ENCODE measurements at places on chromosomes 2 and 18.

DNA sequence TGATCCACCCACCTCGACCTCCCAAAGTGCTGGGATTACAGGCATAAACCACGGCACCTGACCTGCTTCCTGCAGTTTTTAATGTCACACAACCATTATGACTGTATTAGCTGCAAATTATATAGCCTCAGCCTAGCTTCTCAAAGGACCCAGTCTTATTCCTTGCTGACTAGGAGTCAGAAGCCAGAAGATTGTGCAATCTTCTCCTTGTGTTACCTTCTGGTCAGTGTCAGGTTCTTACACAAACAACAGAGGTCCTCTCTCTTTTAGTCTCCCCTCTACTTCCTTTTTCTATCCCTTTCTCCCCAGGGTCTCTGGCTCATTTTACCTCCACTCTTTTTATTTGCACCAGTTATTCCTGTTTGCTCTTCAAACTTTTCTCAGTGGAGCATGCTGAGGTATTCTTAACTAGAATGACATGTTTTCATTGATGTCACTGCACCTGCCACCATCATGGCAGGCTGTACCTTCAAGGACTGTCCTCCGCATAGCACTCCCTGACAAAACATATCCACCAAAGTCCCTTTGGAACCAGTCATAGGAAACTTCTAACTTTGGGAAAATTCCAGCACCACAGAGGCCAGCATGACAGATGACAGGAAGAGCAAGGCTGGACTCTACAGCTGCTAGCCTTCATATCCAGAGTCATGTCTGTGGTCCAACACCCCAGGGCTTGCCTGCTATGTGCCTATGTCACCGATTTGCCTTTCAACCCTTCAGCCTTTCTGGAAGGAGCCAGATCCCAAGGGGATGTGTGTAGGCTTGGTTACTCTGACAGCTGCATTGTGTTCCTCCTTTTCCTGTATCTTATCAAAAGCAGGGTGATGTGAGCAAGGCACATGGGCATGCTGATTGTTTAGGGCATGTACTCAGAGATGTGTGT is 45.2 kb upstream of the EPC2 start:
- DNase-seq = no peak

DNA sequence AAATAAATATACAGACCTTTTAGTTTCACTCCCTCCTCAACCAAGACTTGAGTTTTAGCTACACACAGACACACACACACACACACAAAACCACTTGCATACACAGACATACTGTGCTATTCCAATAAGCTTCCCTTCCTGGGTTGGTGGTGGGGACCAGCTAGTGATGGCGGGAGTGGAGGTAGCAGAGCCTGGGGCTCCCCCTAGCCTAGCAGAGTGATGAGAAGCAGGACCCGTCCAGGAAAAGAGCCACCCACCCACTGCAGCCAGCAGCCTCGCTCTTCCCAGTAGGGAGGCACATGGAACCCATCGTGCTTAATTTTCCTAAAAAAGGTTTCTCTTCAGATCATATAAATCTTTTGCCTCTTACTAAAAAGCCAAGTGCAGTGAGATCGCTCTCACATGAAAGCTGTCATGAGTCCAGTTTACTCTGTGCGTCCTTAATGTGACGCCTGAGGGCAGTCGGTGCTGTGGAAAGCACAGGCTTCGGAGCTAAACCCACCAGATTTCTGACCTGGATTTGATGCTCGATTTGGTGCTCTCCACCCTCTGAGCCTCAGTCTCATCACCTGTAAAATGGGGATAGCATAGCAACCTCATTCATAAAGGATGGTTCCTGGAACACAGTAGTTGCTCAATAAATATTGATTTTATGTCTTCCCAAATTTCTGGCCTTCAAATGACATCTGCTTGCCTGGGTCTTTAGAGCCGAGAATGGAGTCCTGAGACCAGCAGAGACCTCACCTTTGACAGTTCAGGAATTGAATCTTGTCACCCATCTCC is 60.1 kb upstream of the YWHAQ start:
- DNase-seq = no peak

DNA sequence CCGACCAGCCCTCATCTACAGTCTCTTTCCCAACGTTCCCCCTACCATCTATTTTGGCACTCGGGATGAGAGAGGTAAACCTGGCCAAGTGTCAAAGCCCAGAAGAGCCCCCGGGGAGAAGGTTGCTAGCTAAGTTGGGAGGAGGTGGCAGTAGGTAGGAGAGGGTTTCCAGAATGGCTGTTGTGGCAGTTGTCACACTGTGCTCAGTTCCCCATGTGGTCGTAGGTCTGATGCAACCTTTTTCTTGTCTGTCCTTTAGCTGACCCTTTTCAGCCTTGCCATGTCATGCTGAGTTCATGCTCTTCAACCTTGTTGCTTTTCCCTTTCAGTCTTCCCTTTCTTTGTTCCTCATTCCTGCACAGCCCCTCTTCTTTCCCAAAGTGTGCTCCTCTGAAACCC is 34.5 kb downstream of the TTLL4 start:
- DNase-seq = no peak

DNA sequence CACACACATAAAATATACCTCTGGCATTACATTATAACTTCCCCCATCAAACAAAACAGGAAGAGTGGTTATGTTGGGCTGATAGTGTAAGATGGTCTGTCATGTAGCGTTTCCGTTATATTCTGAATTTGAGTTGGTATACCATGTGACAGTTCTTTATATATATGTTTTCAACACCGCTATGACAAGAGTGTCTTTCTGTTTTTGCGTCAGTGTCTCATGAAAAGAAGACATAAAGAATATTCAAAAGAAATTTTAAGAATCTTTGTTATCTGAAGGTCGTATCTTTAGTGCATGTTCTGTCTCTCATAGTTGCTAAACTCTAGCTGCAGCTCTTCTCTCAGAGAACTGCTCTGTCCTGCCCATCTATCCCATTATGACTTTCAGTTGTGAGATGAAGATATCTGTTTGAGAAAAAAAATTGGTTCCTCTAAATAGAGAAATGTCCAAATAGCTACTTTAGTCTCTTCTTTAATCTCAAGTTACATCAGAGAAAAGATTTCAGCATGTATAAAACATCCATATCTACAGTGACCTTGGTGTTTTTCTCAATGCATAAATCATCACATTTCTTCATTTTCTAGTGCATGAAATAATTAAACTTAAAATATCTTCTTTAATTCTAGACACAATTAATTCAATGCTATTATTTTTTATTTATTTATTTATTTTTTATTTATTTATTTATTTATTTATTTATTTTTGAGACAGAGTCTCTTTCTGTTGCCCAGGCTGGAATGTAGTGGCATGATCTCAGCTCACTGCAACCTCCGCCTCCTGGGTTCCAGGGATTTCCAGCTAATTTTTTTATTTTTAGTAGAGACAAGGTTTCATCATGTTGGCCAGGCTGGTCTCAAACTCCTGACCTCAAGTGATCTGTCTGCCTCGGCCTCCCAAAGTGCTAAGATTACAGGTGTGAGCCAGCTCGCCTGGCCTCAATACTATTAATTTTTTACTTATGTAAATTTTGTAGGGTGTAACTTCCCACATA is 24.3 kb upstream of the PSME4 start:
- no peak for DNase-seq

DNA sequence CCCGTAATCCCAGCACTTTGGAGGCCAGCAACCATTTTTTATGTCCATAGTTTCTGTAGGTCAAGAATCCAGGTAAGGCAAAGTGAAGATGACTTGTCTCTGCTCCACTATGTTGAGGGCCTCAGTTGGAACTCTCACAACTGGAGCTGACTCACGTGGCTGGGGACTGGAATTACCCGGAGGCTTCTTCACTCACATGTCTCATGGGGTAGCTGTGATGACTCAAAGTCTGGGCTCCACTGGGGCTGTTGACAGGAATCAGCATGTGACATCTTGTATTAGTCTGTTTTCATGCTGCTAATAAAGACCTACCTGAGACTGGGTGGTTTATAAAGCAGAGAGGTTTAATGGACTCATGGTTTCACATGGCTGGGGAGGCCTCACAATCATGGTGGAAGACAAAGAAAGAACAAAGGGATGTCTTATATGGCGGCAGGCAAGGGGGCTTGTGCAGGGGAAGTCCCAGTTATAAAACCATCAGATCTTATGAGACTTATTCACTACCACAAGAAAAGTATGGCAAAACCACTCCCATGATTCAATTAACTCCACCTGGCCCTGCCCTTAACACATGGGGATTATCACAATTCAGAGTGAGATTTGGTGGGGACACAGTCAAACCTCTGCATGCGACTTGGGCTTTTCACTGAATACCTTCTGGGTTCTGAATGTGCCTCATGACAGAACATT is 7.8 kb upstream of the PPP1R1C start:
- no peak for DNase-seq

GRCh38 chr2:228599297-228599696 is 417.8 kb upstream of the SPHKAP start:
- DNase-seq = no peak

DNA sequence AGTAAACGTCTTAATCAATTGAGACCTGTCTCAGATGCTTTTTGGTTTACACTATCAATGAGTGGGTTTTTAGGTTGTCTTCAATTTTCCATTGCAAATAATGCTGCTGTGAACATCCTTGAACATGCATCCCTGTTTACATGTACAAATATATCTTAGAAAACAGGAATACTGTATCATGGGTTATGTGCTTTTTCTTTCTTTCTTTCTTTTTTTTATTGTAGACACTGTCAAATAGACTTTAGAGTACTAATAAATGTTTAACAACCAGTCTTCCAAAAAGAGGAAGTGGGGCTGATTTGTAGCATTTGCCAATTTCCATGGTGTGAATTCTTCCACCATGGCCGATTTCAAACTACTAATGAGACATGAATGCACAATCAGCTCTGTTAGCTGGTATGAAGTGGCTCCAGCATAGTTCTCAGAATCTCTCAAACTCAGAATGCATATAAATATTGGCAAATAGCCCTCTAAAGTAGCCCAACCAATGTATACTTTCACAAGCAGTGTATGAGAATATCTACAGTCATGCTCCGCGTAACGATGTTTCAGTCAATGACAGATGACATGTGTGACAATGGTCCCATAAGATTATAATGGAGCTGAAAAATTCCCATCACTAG is 50.3 kb upstream of the B3GNT2 start:
- DNase-seq = no peak

GRCh38 chr18:1907470-1908206 is 663.7 kb downstream of the METTL4 start:
- DNase-seq = no peak

GRCh38 chr18:69992776-69993175 is 45.1 kb upstream of the CD226 start:
- no peak for DNase-seq

DNA sequence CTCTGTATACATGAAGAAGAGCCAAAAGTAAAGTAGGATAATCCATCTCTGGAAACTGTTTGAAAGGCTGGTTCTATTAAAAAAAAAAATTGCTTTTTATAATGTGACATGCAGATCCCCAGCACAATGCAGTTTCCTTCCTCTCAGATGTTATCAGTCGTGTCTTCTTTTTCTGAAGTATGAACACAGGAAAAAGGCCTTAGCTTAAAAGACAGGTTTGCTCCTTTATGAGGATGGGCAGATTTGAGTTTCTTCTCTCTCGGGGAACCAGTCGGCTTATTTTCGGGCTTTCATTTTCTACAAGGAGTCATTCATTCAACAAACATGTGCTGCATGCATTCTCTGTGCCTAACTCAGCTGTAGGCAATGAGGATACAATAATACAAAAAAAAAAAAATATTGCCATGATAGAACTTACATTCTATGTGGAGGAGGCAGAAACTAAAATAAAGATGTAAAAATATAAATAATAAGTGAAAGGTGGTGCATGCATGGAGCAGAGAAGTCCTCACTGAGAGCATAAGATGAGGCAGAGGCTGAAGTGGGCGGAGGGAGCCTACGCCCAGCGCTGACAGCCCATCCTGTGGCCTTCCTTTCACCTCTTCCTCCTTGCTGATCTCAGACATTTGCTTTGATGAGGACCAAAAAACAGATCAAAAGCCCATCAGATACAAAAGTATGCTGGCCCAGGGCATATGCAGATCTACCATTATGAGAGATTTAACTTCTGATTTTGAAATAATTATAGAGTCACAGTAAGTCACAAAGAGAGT is at the start of gene CD226:
Gene CD226, minus strand, starts transcription at position 513 of the 773 bp plus-strand sequence. Its CDS starts 467 bp downstream, at position 46.
- no peak for DNase-seq
